ENCODE measurements at places on chromosomes 2 and 18.

DNA sequence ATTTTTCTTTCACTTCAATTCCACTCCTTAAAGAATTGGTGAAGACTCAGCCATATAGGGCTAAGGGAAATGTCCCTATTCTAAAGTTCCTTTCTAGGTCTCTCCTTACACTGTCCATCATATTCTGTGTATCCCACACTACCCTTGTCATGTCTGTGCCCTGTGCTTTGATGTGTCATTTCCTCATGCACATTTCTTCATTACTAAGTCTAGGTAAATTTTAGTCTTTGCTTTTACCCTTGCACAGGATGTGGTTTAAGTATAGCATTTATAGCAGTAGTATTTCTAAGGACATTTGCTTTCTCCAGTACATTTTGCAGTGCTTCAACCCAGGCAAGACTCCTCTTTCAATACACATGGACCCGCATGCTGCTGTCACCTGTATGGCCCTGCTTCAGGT lies 221.5 kb upstream of the ACVR2A start:
- DNase-seq = no peak

- no peak for DNase-seq
Measured at GRCh38 chr18:34773378-34773777, 63.3 kb downstream of the DTNA start.

DNA sequence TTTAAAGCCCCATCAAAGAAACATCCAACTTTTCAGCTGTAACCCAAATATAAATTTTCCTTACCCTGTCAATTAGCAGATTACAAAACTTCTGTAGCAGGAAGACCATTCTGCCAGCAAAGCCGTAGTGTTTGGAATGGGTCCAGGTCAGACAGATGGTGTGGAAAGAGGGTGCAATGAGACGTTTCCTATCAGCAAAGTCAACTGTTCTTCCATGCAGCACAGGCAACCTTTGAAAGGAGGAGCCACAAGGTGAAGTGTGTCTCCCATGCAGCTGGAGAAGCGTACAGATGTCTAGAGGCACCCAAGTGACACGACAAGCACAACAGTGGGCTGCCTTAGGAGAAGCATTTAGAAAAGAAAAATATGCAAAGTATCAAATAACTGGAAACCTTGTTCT lies 83.7 kb downstream of the SP3 start:
- no peak for DNase-seq

DNA sequence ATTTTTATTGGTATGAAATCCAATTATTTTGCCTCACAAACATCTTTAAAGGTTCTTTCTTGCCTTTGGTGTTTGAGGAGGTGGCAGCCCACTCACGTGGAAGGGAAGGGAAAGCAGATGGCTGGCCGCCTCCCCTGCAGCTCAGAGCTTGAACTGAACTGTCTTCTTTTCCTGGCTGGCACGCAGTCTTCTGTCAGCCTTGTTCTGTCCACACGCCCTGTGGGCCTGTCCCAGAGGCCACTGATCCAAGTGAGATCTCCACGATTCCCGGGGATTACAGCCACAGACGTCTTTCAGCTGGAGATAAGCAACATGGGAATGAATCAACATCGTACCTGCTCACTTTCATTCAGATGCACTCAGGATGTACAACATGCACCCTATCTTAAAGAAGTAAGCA lies 73.3 kb downstream of the TMEM18 start:
- DNase-seq = no peak

- no peak for DNase-seq
Measured at GRCh38 chr2:99140860-99141109, 722 bp upstream of the C2orf15 start.

- no peak for DNase-seq
Measured at GRCh38 chr2:200746301-200746700, 65.4 kb upstream of the BZW1 start.

DNA sequence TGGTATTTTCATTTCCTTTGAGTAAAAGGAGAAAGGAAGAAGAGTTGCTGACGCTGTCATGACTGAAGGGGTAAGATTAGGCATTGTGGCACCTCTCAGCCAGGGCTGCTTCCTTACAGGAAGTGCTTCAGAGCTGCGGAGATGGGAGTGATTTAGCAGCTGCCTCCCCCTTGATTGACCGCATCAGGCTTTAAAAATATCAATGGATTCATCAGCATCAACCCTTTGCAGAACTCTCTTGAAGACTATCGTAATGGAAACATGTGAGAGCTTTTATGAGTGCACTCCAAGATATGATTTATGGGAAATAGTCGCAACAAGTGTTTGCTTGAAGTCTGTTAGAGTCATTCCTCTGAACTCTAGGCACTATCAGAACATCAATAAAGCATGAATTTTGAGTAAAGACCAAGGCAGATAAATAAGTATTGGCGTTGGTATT lies 141.1 kb downstream of the CSRNP3 start:
- DNase-seq = no peak

DNA sequence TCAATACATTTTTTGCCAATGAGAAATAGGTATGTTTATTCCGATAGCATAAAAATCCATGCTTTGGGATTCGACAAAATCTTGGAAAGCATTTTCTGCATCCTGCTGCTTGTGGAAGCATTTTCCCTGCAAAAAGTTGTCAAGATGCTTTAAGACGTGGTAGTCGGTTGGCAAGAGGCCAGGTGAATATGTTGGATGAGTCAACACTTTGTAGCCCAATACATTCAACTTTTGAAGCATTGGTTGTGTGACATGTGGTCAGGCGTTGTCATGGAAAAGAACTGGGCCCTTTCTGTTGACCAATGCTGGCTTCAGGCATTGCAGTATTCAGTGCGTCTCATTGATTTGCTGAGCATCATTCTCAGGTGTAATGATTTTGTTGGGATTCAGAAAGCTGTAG lies 764.5 kb downstream of the TRIB2 start:
- DNase-seq = no peak

GRCh38 chr2:50962731-50963130 lies 69.2 kb downstream of the NRXN1 start:
- DNase-seq = no peak

DNA sequence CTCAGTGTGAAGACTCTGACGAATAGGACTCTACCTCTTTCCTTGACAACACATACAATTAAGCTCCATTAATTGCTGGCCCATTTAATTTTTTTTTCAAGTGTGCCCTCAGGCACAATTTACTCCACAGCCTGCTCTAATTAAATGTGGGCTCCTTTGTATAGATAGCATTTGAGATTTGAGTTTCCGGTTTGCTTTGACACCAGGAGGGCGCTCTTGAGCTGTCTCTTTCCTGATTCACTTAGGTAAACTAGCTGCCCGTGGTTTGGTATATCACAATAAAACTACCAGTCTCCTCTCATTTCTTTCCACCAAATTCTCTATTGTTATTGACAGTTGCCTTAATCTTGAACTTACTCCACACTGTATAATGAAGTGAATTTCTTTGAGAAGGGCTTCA lies 666.0 kb downstream of the DSC3 start:
- DNase-seq = no peak

DNA sequence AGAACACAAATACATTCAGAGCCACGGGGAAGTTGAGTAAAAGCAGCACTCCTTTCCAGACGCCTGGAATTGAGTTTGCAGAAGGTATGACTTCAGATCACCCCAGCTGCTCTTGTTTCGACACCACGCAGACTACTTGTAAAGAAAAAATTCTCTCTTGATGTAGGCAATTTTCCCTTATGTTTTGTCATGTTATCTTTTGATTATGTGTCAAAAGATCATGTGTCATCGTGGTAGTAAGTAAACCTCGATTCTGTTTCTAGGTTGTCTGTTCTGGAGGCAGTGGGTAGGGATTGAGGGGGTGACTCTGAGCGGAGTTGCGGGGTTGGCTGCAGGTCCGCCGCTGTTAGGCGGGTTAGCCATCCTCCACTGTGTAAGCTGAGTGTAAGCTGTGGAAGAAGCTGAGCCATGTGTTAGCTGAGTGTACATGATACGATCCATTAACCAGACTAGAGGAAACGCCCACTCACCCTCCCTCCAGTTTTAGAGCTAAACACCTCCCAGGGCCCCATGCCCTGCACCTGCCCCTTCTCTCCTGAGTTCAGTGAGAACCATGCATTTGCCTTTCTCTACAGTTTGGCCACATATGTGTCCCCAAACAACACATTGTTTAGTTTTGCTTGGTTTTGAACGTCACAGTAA lies 181.8 kb downstream of the SNTG2 start:
- peak; percentile 6 for DNase-seq

DNA sequence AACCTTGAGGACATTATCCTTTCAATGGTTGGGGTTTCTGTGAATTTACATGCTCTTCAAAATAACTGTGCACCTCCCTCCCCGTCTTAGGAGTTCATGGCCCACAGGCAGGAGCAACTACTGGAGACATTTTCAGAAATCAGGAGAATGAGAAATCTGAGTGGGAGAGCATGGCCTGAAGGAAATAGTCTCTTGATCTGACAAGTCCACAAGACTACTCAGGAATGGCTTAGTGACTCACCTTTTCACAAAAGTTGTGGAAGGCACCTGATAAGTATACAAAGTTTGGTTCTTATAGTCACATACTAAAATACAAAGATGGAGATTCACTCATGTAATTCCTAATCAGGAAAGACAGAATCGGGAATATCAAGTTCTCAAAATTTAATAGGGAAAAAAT lies 83.6 kb upstream of the NCKAP5 start:
- no peak for DNase-seq

- DNase-seq = no peak
Measured at GRCh38 chr2:99615247-99615771, 125.5 kb upstream of the REV1 start.

DNA sequence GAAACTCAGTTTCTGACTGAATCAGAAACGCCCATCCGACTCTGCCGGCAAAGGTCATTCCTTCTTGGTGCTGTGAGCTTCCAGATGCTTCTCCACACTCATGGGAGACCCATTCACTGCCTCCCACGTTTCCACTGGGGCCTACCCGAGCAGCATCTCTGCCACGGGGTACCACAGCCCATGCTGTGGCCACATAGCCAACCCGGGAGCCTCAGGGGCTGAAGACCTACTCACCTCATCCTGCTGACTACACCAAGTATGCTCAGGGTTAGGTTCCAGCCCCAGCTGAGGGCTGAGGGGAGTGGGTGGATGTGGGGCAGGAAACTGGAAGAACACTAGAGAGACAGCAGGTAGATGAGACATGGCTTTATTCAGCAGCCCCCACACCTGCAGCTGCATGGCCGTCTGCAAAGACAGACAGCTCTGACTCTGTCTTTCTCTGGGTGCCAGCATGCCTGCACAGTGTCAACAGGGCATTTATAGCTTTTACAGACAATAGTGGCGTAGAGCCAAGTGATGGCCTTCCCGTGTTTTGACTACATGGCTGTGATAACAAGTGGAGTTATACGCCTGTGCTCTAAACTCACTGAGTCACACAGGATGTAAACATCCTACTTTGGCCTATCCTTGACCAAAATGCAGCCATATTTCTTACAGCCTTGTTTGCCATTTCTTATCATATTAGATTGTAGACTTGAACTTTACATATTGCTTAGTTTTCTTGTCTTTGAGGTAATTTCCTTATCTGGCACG lies 16.5 kb upstream of the KLHL23 start:
- no peak for DNase-seq

DNA sequence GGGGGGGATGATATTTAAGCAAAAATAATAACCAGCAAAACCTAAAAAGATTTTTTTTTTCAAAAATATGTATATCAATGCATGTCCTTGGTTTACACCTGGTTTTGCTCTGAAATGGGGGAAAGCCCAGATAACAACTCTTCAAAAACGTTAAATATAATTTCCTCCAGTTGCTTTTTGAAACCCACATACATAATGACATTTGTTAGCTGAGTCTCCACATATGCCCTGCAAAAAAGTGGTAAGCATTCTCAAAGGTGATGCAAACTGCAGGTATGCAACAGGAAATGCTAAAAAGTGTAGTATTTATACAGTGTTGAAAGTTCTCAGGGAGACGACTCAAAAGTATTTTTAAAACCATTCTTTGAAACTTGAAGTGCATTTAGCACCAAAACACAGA lies 258.6 kb downstream of the ZEB2 start:
- no peak for DNase-seq

DNA sequence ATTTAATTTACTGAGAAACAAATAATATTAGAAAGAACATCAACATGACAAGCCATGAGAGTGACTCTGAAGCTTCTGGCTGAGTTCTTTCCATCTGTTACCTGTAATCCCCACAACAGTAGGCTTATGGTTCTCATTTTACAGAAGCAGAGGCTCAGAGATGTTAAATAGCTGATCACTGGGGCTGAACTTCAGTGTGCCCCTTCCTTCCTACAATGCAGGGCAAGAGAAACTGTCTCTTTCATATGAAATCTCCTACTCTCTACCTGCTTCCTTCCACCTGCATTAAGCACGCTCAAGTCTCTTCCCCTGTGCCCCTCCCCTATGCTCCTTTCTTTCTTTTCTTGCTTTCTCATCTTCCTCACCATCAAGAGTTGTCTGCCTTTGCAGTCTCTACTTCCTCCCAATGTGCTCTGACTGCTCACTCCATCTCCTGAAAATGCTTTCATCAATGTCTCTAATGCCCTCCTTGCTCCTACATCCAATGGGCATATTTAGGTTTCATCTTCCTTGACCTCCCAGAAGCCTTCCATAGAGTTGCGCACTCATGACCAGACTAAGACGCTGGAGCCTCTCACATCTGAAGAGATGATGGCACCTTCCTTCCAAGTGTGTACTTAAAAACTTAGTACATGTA lies 23.7 kb downstream of the APOB start:
- DNase-seq = no peak

GRCh38 chr2:76050196-76050595 lies 339.5 kb upstream of the GCFC2 start:
- no peak for DNase-seq

DNA sequence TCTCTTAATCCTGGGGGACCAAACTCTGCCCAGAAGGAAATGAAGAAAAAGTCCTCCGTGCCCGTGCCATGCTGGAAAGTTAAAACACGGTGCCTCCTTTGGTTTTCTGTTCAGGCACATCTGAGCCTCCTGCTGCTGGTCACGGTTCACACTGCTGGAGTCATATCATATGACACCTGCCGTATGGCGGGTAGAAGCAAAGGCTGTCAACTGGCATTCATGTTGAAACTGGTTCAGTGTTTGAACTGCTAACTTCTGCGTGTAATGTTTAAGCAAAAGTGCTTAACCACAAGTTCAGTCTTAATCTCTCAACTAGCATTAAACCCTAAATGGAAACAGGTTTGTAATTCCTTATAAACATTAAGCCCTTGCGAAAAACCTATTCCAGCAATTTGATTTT lies 3.1 kb downstream of the STK39 start:
- no peak for DNase-seq

Data from epithelial cell of proximal tubule (primary cell).